ENCODE measurements at places on chromosomes 4 and X.

- DNase-seq = no peak
These were observed 1339.5 kb upstream of the AGA start for GRCh38 chr4:178781779-178782178.

DNA sequence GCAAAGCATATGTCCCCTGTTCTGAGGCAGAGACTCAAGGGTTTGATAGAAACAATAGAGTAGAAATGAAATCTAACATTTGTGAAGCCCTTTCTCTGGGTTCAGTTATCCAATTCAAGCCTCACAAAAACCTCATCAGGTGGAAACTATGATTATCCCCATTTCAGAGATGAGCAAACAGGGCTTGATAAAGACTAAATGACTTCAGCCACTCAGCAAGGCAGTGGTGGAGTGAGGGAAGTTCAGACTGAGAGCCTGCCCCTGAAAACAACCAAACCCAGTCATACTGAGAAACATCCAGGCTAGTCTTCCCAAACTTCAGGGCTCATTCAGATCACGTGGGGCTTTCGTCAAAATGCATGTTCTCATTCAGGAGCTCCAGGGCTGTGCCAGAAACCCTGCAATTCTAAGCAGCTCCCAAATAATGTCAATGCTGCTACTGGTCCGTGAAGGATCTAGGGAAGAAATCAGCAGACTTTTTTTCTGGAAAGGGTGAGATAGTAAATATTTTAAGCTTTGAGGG lies 109.6 kb upstream of the KIT start:
- no peak for DNase-seq

DNA sequence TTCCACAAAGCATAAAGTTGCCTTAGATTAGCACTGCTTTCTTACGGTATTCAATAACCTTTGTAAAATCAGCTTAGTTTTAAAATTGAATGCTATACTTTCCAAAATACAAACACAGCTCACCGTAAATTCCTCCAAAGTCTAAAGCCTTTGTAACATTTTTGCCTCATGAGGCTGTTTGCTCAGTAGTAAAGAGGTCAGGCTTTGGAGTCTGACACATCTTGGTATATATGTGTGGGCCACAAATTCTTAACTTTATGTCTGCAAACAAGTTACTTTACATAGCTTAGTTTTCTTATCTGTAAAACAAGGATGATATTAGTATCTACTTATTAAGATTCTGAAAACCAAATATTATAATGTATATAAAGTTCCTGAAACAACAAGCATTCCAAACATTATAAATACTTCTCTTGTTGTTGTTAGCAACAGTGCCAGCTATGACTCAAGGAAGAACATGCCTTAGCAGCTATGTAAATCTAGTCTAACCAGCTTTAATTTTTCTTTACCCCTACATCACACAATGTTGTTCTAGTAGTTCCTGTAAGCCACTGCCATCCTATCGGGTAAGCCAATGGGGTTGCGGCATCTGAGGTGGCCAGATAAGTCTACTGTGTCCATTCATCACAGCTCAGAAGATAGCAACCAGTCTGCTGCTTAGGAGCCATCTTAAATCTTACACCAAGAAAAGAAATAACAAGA lies 709.0 kb downstream of the KLHL13 start:
- DNase-seq = no peak

- no peak for DNase-seq
These were observed 13.1 kb upstream of the DRP2 start for GRCh38 chrX:101206471-101206870.

GRCh38 chr4:185958094-185958747 lies 110.7 kb upstream of the TLR3 start:
- no peak for DNase-seq

DNA sequence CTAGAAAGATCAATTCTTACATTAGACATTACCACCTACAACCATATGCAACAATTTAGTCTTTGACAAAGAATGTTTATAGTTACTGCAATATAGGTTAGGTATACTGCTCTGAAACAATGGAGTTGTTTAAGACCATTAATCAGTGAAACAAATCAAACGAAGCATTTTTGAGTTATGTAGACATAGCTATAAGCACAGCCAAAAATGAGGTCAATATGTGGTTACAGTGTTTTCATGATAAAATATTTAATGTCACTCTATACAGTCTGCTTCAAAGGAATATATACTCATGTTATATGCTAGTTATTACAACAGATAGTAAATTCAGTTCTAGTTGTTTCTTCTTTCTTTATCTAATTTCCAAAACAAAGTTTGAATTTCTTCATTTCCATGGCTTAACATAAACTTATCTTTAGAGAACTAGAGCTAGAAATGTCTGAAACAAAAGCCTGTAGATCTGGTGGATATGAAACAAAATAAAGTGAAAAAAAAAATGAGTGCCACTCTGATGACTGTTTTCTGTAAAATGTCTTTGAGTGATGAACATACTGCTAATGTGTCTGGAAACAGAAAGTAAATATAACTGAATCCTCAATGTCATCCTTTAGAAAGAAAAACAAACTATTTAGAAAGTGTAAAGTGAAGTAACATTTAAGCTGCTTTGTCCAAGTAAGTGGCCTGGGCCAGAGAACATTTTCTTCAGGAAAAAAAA lies 809.0 kb downstream of the FAT4 start:
- no peak for DNase-seq

DNA sequence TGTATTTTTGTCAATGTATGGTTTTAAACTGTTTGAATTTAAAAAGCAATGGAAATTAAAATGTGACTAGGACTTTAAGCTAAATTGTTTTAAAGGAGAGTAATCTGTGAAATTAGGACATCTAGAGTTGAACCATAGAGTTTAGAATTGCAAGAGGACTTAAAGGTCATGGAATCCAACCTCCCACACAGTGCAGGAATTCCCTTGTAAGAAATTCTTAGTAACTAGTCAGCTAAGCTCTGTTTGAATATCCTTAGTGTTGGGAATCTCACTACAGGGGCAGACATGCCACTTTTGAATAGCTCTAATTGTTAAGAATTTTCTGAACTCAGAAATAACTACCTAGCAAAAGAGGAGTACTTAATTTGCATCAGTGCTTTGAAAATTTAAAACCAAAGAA lies 292.9 kb downstream of the IL1RAPL1 start:
- no peak for DNase-seq

- no peak for DNase-seq
These were observed 78.6 kb downstream of the PPP2R2C start for GRCh38 chr4:6393544-6394475.

GRCh38 chr4:8112036-8112576 lies 46.5 kb downstream of the ABLIM2 start:
- DNase-seq = peak; percentile 22

DNA sequence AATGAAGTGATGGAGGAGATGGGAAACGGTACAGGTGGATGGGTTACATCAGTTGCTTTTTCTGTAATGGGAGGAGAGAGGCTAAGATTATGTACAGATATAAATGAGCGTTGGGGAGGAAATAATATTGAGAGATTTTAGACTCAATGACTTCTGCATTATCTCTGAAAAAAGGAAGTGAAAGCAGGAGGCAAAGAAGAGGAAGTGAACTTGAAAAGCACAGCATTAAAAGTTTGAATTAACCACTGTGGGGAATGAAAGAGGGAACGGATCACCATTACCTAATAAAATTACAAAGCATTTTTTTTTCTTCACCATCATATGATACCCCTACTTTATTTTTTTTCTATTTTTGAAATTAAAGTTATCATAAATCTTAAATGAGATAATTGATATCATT lies 1025.5 kb downstream of the RPA4 start:
- DNase-seq = no peak

DNA sequence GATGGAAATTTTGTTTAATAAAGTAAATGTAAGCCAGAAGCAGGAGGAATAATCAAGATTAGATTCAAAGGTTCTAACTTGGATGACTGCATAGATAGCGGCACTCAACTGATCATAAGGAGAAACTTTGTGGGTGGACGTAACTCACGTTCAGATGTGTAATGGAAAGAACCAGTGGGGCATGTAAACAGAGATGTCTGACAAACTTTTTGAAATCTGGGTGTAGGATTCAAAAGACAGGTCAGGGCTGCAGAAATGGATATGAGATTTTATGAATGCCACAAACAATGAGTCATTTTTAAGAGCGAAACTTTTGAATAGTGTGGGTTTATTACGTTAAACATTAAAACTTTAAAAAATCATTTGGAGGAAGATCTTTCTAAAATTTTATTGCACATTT lies 375.6 kb downstream of the GBA3 start:
- DNase-seq = no peak

- DNase-seq = no peak
These were observed 348.5 kb upstream of the INTU start for GRCh38 chr4:127284236-127284635.

GRCh38 chrX:150873616-150874015 lies 24.9 kb downstream of the CD99L2 start:
- no peak for DNase-seq

DNA sequence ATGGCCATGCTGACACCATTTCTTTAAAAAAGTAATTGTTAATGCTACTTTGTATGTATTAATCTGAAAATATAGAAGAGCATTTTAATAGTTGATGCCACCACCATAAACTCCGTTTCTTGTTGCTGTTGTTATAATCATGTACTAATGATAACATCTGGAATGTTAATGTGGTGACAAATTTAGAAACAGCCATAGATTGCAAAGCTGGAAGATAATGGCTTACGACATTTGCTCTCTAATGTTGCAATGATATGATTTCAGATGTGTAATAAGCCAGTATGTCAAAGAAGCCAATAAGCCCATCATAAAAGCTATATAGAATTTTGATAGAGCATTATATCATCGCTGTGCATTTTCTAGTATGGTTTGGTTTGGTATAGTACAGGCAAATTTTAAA lies 579.4 kb upstream of the ZFP42 start:
- no peak for DNase-seq

GRCh38 chrX:15675490-15675921 lies 10.9 kb upstream of the CLTRN start:
- DNase-seq = peak; percentile 80

- no peak for DNase-seq
These were observed 54.0 kb upstream of the PLAC1 start for GRCh38 chrX:134712272-134712671.

- no peak for DNase-seq
These were observed 38.9 kb upstream of the PHEX start for GRCh38 chrX:21993265-21993664.

- no peak for DNase-seq
These were observed 11.2 kb downstream of the CDKN2AIP start for GRCh38 chr4:183455431-183456195.

DNA sequence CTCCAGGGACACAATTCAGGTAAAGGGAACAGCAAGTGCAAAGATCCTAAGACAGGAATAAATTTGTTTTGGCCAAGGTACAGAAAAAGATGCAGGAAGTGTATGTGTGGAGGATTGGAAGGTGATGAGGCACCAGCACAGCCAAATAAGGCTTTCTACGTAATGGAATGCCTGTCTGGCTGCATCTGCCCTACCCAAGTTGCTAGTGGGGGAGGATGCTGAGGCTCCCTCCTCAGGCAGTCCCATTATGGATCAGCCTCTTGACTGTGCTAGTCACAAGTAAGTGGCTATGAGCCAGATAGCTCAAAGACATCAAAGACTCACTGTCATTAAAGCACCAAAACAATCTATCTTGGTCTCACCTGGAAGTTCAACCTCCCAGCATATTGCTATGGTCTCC lies 300.9 kb upstream of the FAT4 start:
- no peak for DNase-seq

- DNase-seq = peak; percentile 10
These were observed 65.7 kb upstream of the PAGE1 start for GRCh38 chrX:49761481-49761880.

GRCh38 chrX:22313766-22314165 lies 41.1 kb downstream of the CBLL2 start:
- no peak for DNase-seq

DNA sequence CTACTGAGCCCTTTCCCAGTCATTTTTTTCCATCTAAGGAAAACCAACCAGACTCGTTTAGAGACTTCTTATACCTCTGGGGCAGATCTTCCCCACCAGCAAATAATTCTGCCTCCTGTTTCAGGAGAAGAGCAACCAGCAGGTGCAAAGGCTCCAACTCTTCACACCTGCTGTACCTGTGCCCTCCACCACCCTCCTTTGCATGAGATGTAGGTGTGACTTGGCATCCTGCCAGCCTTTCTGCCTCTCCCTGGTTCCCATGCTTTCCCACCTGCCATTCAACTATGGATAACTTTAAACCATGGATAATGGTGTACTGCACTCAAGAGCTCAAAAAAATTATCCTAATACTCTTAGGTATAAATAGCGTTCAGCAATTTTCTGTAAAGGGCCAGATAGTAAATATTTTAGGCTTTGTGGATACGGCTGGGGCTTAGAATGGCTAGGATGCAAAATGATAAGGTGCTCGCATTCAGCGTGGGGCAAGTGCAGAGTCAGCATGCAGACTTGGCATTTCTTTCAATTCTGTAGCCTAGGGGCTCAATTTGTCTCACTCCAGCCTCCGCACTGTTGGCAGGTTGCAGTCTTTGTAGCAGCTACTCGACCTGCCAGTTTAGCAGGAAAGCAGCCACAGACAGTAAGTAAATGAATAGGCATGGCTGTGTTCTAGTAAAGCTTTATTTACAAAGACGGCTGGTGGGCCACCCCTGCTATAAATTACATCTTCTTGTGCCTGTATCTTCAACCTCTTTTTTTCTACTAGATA lies 79.8 kb downstream of the HCCS start:
- peak; percentile 93 for DNase-seq

DNA sequence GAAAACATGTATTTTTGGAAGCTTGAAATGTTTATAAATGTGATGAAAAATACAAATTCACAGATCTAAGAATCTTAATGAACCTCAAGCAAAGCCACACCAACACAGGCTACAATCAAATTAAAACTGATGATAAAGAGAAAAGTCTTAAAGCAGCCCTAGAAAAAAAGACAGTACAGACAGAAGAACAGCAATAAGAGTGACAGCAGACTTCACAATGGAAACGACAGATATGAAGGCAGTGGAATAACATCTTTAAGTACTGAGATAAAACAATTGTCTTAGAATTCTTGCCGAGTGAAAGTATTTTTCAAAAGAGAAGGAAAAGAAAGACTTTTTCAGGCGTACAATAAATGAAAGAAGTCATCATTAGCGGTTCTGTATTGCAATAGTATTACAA lies 423.6 kb upstream of the LCORL start:
- DNase-seq = no peak

DNA sequence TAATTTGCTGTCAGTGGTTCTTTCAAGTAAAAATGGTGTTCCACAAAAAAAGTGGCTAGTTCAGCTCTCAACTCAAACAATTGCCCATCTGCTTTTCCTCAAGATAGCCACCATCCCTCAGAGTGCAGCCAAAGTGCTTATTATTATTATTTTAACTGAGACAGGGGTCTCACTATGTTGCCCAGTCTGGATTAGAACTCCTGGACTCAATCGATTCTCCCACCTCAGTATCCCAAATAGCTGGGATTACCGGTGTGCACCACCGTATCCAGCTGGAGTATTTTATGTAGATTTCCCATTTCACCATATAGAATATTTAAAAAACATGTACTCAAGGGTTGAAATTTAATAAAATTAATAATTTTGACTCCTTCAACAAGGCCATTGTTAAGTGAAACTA lies 62.1 kb upstream of the USP9X start:
- no peak for DNase-seq

- no peak for DNase-seq
These were observed 13.1 kb upstream of the EOLA1 start for GRCh38 chrX:149527705-149528104.

- DNase-seq = no peak
These were observed 6.7 kb downstream of the SULT1B1 start for GRCh38 chr4:69753686-69754085.

- DNase-seq = no peak
These were observed 44.0 kb upstream of the FBXW7 start for GRCh38 chr4:152579916-152580315.

Data from NCI-H2081 (cell line).